ENCODE measurements at places on chromosomes 1 and 21. TPM values are rescaled to one million over a fixed set of nuclear protein-coding genes. Genes with fewer than 3 reads are reported as not detected.

The C1orf210 gene
- total RNA-seq = not detected

The PRAMEF27 gene
- not detected for total RNA-seq

The ERG gene
- total RNA-seq = not detected

The AQP10 gene
- not detected for total RNA-seq

The OR2L5 gene
- not detected for total RNA-seq

The PLEKHN1 gene
- 8.2 TPM for total RNA-seq

The ETNK2 gene
- total RNA-seq = 0.08 TPM

GRCh38 chr1:226627924-226628611 is 79.5 kb downstream of the STUM start:
- DNase-seq = no peak

DNA sequence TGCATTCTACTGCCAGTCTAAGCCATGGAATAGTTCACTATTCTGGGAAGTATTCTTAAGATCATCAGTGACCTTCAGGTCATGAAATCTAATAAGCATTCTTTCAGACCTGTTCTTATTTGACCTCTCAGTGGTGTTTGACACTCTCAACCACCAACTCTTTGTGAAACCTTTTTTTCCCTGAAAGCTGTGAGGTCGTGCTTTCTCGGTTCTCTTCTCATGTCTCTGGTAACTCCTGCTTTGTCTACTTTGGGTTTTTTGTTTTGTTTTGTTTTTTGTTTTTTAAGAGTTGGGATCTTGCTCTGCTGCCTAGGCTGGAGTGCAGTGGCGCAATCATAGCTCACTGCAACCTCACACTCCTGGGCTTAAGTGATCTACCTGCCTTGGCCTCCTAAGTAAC is 56.3 kb downstream of the POU2F1 start:
- DNase-seq = no peak

DNA sequence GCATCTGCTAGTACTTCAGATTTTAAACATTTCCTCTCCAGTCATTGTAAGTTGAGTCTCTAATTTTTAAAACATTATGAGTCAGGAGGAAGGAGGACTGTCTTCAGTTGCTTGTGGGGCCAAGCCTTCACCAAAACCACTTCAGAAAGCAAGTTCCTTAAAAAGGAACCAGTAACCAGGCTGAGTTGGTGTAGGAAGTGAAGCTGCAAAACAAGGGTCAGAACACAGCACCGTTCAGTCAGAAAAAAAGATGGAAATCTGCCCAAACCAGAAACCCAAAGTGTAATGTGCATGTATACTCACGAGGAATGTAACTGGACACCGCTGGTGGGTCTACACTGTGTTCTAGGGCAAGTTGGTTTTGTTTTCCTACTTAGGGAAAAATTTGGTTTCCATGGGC is 402.1 kb downstream of the SETD4 start:
- DNase-seq = no peak

DNA sequence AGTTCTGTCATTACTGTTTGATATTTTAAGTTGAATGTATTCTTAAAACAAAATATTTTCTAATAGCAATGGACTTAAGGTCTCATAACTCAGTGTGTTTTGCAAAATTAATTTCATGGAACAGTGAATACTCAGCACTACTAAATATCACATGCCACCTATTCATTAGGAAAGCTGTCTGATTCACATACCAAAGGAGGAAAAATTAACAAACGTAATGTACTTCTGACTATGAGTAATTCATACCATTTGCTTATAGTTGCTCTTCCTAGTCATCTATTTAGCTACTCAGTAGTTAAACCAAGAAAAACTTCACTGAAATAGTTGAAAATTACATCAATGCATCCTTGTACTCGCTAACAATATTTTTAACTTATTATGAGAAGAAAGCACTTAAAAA is 35.2 kb downstream of the TP53BP2 start:
- DNase-seq = no peak

GRCh38 chr21:36773117-36773516 is 74.2 kb downstream of the SIM2 start:
- DNase-seq = no peak

DNA sequence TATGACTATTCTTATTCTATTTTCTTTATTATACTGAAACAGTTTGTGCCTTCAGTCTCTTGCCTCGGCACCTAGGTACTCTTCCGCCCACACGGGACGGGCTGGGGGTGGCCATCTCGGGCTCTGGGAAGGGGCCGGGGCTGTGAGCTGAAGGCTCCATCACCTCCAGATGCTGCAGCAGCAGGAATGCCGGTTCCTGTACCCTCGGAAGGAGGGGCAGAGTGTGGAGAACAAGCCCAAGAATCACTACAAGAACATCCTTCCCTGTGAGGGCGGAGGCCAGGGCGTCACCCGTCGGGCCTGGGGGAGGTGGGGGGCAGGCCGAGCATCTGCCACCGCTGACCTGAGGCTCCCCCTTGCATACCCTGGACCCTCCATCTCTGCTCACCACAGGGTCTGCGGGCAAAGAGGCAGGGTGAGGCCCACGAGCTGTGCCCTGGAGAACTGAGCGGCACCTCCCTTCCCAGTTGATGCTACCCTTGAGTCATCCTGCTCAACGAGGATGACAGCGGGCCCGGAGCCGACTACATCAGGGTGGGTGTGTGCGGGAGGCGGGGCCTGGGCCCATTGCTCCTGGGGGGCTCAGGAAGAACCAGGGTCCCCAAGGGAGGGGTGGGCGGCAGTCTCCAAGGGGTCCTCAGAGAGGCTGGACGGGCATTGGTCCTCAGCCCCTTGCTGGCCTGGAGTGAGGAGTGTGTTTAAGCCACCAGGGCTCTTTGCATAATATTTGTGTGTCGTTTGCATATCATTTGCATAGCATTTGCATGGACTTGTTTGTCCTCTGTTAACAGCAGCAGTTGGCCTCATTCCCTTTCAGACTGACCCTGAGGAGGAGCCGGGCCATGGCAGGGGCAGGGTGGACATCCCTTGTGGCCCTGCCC is 7.5 kb downstream of the RNF223 start:
- no peak for DNase-seq

- peak; percentile 43 for DNase-seq
These were observed 13.2 kb upstream of the PRMT2 start for GRCh38 chr21:46622226-46622625.

DNA sequence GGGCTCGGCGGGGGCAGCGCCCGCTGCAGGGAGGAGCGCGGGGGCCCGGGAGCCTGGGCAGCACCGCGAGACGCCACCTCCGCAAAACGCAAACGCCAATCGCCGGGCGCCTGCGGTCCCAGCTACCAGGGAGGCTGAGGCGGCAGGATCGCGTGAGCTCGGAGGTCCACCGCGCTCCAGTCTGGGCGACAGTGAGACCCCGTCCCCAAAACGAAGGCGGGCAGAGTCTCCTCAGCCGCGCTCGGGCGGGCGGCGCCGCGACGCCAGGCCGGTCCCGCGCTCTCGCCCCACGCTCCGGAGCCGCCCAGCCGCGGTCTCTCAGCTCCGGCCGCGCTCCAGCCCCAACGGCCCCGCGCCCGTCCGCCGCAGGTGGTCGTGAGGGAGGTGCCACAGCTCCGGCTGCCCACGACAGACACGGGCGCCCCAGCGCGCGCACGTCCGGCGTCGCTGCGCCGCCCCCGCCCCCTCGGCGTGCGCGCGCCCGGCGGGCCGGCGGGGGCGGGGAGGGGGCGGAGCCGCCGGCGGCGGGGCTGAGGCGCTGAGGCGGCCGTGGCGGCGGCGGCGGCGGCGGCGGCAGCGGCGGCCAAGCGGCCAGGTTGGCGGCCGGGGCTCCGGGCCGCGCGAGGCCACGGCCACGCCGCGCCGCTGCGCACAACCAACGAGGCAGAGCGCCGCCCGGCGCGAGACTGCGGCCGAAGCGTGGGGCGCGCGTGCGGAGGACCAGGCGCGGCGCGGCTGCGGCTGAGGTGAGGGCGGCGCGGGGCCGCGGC is at the start of gene ADARB1:
Gene ADARB1 (plus strand): TSS at position 533 of the 770 bp plus-strand sequence. CDS start 97,077 bp downstream, outside the sequence.
- DNase-seq = peak; percentile 65
